ENCODE measurements at places on chromosomes 13 and 19.
A peak's percentile ranks its signal among the peaks of the same experiment; 100 is the strongest.

- DNase-seq: no peak
These were observed 158.0 kb downstream of the DLEU7 start for GRCh38 chr13:50685491-50685890.

DNA sequence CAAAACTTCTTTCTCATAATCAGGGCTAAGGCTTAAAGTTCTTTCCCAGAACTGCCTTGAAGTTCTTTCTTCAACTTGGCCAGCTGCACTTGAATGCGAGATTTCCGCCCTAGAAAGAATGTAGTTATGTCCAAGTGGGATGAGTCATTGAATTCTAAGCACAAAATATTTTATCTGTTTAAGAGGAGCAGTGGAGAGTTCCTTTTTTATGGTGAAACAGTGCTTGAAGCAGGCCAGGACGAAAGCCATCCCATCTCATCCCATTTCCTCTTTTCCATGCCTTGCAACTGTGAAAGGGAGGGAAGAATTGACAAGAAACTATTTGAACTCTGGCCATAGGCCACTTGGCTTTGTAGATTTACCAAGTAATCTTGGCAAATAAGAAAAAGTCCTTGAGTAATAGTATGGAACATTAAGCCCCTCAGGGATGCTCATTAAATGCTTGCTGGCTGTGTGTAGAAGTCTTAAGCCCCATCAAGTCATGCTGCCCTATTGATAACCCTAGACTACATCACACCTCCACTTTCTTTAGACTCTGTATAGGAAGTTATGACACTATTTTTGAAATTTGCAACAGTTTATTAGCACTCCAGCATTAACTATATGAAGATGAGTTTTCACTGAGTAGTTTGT, 174.5 kb downstream of the KCTD12 start:
- no peak for DNase-seq

- DNase-seq: peak; percentile 90
These were observed 32.8 kb downstream of the TMEM161A start for GRCh38 chr19:19105365-19106055.

GRCh38 chr19:10568062-10568825, 535 bp downstream of the CDKN2D start:
- peak; percentile 32 for DNase-seq

- DNase-seq: no peak
These were observed 576 bp downstream of the APBA3 start for GRCh38 chr19:3760871-3761361.

- DNase-seq: no peak
These were observed 806 bp downstream of the ZNF414 start for GRCh38 chr19:8513036-8513686.

DNA sequence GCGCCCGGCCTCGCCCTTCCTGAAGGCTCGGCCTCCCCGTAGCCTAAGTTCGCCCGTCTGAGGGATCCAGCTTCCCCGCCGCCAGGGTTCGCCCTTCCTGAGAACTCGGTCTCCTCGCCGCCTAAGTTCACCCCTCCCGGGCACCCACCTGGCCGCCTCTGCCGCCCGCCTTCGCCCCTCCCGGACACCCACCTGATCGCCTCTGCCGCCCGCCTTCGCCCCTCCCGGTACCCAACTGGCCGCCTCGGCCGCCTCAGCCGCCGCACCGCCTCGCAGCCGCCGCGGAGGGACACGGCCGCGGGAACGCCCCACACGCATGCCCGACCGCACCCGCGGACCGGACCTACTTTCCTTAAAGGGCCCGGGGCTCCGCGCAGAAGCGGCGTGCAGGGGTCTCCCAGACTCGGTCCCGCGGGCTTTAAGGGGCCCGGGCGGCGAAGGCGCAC, at the start of gene MOB3A:
MOB3A (minus strand) TSS at position 293 of the 446 bp plus-strand sequence. CDS start 17,766 bp downstream, outside the sequence.
- peak; percentile 61 for DNase-seq

DNA sequence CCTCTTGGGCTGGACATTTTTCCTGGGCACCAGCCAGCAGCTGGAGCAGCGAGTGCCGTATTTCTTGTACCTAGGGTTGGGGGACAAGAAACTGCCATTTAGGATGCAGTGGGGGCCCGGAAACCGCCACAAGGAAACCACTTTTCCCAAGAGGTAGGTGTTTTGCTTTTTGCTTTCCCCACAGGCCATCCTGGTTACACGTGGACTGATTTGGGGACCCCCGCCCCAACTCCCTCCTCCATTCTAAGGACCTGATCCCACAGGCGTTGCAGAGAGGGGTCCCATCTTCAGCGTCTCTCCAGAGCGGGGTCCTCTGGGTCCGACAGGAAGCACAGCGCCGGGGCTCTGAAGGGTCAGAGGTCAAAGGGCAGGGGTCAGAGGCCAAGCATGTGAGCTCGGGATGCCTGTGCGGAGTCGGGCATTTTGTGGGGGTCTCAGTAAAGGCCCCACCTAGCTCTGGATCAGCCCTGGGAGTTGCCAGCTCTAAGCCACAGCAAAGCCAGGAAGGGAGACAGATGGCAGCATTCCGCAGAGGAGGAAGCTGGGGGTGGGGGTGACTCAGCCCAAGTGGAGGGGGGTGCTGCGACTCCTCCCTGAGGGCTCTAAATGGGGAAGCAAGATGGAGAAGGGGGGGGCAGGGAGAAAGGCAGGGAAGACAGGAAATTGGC, 4.3 kb downstream of the ZGLP1 start:
- no peak for DNase-seq

- peak; percentile 76 for DNase-seq
These were observed 2.3 kb downstream of the PRKD2 start for GRCh38 chr19:46714444-46715106.

DNA sequence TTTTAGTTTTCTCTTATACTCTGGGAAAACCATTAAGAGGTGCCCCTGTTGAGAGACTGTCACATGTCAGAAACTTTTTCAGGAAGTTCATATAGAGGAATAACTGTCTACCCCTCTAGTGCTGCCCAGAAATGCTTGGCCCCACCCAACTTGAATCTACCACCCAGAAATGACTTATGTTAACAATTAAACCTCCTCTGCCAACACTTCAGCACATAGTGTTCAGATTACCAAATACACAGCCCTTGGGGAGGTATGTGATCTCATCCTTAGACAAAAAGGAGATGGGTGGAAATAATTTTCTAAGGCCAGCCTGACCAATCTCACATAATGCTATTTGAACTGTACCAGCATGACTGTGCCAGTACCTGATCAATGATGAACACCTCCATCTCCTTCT, 35.6 kb downstream of the CCDC169 start:
- no peak for DNase-seq

DNA sequence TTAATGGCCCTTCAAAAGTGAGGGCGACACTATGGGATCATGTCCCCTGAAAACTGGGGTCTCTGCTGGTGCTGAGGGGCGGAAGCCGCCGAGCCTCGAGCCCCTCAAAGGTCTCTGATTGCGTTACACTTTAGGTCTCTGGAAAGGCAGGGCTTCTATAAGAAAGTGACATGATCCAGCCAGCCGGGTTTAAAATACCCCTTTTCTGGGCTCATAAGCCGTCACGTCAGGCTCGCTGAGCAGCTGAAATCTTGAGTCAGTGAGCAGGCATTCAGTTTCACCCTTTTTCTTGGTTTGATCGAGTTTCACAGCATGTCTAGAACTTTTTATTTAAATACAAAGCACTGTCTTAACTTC, 600 bp upstream of the HMGB1 start:
- no peak for DNase-seq

DNA sequence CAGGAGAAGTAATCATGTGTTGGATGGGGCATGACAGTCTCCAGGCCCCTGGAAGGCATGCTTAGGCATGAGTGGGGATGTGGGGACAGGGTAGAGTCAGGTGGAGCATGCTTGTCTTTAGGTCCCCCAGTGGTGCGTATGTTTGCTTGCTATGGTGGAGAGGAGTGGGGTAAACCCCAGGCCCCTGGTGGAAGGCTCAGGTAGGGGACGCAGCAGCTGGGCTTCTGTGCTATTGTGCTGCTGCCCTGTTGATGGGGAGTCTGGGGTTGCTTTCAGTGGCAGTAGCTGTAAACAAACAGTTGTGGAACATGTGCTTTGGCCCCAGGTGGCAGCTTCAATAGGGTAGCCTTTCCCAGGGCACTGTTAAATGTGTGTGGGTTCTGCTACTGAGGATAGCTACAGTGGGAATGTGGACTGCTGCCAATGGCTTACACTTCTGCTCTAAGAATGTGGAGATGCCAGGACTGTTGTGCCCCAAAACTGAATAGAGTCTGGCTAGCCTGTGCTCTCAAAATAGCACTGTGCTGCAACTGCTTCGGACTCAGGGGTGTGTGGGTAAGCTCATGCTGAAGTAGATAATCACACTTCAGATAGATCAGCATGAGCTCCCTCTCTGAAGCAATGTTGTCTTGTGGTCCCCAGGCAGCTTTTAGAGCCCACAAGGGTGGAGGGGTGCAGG, 1257.3 kb downstream of the DIAPH3 start:
- DNase-seq: no peak

DNA sequence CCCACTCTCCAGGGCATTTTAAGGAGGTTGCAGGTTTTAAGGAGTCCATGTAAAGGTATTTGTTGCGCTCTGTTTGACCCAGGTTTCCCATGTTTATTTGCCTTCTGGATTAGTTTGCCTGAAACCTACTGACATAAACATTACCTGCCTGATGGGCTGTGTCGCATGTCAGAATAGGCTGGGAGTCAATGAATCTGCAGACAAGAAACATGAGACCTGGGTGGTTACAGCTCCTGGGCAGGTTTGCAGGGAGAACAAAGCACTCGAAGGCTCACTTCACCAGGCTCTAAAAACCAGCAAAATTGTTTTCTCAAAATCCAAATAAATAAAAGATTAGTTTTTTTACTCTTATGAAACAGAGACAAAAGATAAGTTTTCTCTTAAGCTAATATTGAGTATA, 114.4 kb upstream of the SERTM1 start:
- peak; percentile 23 for DNase-seq

DNA sequence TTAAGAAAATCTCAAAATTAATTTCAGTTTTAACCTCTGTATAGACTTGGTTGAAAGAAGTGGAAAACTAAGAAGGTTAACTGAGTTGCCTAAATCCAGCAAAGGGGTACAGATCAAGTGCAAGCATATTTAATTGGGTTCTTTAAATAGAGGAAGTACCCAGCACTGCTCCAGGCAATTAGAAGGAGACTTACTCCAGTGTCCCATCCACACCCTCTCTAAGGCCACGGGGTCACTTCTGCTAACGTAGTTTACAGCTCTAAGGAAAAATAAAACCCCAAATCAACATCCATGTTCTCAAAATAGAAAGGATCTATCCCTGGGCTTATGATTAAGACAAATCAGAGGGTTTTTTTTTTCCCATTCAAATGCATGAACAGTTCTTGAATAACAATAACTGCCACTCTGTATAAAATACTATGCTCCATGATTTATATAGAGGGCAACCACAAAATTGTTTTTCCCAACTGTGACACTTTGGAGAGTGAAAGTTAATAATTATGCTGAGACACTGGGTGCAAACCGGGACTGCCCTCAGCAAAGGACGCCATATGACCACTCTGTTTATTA, 4.6 kb downstream of the FRY start:
- no peak for DNase-seq

DNA sequence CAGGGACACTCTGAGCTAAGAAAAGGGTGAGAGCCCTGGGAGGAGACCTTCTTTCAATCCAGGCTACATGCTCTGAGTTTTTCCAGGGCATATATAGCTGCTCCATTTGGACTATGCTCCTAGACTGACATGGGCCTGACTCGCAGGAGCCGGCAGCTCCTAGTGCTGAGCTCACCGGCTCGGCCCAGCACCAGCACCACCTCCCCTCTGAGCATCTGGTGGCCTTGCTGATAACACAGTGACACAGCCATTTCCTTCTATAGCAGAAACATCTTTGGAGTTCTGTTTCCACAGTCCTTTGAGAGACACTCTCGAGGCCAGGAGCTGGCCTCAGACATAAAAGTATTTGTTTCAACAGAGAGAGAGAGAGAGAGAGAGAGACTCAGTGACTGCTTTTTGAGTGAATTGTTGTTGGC, 184.9 kb downstream of the TM9SF2 start:
- DNase-seq: peak; percentile 14

GRCh38 chr19:45413497-45413896, 7.1 kb downstream of the POLR1G start:
- no peak for DNase-seq

- DNase-seq: no peak
These were observed 34.4 kb downstream of the STARD13 start for GRCh38 chr13:33251131-33251661.

DNA sequence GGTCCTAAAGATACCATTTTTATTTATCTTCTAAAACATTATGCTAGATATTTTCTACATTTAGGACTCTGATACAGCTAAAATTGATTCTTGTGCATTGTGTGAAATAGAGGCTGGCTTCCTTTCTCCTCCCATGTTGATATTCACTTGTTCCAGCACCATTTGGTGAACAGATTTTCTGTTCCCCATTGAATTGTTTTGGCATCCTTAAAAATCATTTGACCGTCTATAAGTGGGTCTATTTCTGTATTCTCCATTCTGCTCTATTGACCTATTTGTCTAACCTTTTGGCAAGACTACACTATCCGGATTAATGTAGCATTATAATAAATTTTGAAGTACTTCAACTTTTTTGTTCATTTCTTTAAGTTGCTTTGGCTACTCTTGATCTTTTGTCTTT, 2689.2 kb downstream of the PCDH9 start:
- no peak for DNase-seq

DNA sequence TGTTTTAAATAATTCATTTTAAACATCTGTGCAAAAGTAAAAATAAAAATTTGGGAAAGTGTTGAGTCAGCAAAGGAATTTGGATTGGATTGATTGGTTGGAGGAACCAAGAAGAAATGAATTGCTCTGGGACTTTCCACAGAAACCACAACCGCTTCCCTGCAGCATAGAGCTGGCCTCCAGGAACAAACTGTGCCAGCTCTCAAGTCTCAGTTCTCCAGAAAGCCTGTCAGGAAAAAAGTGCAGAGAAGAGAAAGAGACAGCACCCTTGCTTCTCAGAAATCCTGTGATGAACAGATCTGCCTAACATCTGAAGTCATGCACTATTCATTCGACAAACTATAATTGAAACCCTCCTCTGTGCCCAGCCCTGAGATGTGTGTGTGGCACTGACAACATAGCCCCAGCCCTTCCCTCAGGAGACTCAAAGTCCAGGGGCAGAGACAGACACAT, 14.8 kb downstream of the LYPD3 start:
- no peak for DNase-seq

DNA sequence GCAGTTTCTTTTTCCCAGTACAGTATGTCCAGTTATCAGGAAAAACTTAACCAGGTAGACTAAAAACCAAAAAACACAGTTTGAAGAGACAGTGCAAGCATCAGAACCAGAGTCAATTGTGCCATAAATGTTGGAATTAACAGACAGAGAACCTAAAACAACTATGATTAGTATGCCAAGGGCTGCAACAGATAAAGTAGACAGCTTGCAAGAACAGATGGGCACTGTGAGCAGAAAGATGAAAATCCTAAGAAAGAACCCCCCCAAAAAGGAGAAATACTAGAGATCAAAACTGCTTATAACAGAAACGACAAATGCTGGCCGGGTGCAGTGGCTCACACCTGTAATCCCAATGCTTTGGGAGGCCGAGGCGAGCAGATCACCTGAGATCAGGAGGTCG, 47.1 kb upstream of the KLF5 start:
- no peak for DNase-seq
